Spleen (tissue), 13 donors: ENCODE measurements at places on chromosomes 6 and 20. TPM values are rescaled to one million over a fixed set of nuclear protein-coding genes. Genes with fewer than 3 reads are reported as not detected.

Gene FNDC1
- total RNA-seq, result 0.19 TPM

Gene PAX1
- total RNA-seq, result not detected

Gene ESF1
- 14.6 TPM for total RNA-seq

- H3K4me1 ChIP-seq, result no peaks in the 10 kb centered on the region
- peaks cover 100% of the 10 kb centered on the region for H3K36me3 ChIP-seq
- H3K4me3 ChIP-seq, result no peak overlapping the region
- DNase-seq, result no peak
- no peak overlapping the region for H3K27ac ChIP-seq
Observed at GRCh38 chr20:10647471-10647870, 26.3 kb downstream of the JAG1 start.

GRCh38 chr20:33863440-33864323, 52.5 kb downstream of the CHMP4B start:
- H3K36me3 ChIP-seq, result no peaks in the 10 kb centered on the region
- H3K4me3 ChIP-seq, result no peak overlapping the region
- H3K4me1 ChIP-seq, result peaks cover 9% of the 10 kb centered on the region
- DNase-seq, result no peak

GRCh38 chr6:84554706-84555105, 209.7 kb downstream of the TBX18 start:
- DNase-seq, result no peak
- H3K4me1 ChIP-seq, result no peaks in the 10 kb centered on the region
- H3K36me3 ChIP-seq, result no peaks in the 10 kb centered on the region
- H3K4me3 ChIP-seq, result no peak overlapping the region

- H3K4me3 ChIP-seq, result no peak overlapping the region
- H3K36me3 ChIP-seq, result no peaks in the 10 kb centered on the region
- no peak for DNase-seq
Observed at GRCh38 chr20:25054995-25055629, 2.8 kb downstream of the ACSS1 start.

- no peak overlapping the region for H3K4me3 ChIP-seq
- no peaks in the 10 kb centered on the region for H3K36me3 ChIP-seq
- no peak for DNase-seq
- no peaks in the 10 kb centered on the region for H3K27me3 ChIP-seq
- H3K4me1 ChIP-seq, result no peaks in the 10 kb centered on the region
Observed at GRCh38 chr6:20840675-20841074, 306.4 kb downstream of the CDKAL1 start.

DNA sequence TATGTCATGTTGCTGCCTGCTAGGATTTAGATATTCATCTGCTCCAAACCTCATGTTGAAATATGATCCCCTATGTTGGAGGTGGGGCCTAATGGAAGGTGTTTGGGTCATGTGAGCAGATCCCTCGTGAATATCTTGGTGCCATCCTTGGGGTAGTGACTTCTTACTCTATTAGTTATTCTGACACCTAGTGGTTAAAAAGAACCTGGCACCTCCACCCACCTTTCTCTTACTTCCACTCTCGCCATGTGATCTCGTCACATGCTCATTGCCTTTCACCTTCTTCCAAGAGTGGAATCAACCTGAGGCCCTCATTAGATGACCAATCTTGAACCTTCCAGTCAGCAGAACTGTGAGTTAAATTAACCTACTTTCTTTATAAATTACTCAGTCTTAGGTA, 549.4 kb upstream of the SYNCRIP start:
- H3K27me3 ChIP-seq, result no peaks in the 10 kb centered on the region
- H3K4me3 ChIP-seq, result no peak overlapping the region
- DNase-seq, result no peak
